ENCODE measurements at places on chromosomes 2 and 18. TPM values are rescaled to one million over a fixed set of nuclear protein-coding genes. Genes with fewer than 3 reads are reported as not detected.

- H3K27ac ChIP-seq: no peak overlapping the region
- H3K4me3 ChIP-seq: no peak overlapping the region
- H3K4me1 ChIP-seq: no peaks in the 10 kb centered on the region
- H3K27me3 ChIP-seq: no peaks in the 10 kb centered on the region
- DNase-seq: no peak
Measured at GRCh38 chr2:101190747-101191516, 39.8 kb upstream of the TBC1D8 start.

DNA sequence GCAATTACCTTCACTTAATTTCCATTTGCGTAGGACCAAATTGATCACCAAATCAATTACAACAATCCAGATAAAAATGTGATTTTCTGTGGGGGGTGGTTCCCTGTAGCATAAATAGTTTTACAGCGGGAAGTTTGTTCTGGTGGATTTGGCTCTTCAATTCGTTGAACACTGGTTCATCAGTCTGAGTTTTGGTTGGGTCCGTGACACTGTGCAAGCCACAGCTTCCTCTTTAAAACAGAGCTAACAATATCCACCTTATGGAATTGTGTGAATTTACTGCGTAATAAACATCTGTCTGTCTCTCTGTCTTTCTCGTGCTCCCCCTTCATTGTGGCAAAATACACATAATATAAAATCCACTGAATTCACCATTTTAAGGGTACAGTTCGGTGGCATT lies 310.8 kb downstream of the TGIF1 start:
- H3K36me3 ChIP-seq: no peaks in the 10 kb centered on the region
- H3K27me3 ChIP-seq: no peaks in the 10 kb centered on the region
- no peak overlapping the region for H3K4me3 ChIP-seq
- H3K4me1 ChIP-seq: no peaks in the 10 kb centered on the region
- DNase-seq: no peak

GRCh38 chr2:3960106-3960505 lies 256.7 kb downstream of the DCDC2C start:
- H3K27me3 ChIP-seq: peaks cover 11% of the 10 kb centered on the region
- no peaks in the 10 kb centered on the region for H3K36me3 ChIP-seq
- DNase-seq: no peak
- H3K4me1 ChIP-seq: no peaks in the 10 kb centered on the region
- H3K27ac ChIP-seq: no peak overlapping the region

DNA sequence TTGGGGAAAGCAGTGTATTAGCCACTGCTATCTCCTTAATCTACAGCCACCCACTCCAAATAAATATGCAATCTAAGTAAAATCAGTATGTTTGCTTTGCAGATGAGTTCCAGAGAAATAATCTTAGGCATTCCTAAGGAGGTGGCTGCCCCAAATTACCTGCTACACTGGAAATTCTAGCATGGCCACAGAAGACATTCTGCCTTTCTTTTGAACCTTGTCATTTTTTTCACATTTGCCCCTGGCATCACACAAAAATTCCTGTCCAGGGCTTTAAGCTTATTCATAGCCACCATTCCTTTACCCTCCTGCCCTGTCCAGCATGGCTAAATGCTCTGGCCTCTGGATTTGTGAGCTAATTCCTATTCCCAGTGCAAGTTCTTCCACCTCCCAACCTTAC lies 36.8 kb upstream of the FAM124B start:
- H3K4me3 ChIP-seq: no peak overlapping the region
- H3K27me3 ChIP-seq: peaks cover 9% of the 10 kb centered on the region
- no peak overlapping the region for H3K27ac ChIP-seq
- DNase-seq: no peak
- peaks cover 8% of the 10 kb centered on the region for H3K4me1 ChIP-seq

GRCh38 chr18:5759194-5759593 lies 136.1 kb downstream of the TMEM200C start:
- no peaks in the 10 kb centered on the region for H3K36me3 ChIP-seq
- no peaks in the 10 kb centered on the region for H3K4me1 ChIP-seq
- DNase-seq: no peak
- H3K27me3 ChIP-seq: no peaks in the 10 kb centered on the region
- H3K27ac ChIP-seq: no peak overlapping the region

DNA sequence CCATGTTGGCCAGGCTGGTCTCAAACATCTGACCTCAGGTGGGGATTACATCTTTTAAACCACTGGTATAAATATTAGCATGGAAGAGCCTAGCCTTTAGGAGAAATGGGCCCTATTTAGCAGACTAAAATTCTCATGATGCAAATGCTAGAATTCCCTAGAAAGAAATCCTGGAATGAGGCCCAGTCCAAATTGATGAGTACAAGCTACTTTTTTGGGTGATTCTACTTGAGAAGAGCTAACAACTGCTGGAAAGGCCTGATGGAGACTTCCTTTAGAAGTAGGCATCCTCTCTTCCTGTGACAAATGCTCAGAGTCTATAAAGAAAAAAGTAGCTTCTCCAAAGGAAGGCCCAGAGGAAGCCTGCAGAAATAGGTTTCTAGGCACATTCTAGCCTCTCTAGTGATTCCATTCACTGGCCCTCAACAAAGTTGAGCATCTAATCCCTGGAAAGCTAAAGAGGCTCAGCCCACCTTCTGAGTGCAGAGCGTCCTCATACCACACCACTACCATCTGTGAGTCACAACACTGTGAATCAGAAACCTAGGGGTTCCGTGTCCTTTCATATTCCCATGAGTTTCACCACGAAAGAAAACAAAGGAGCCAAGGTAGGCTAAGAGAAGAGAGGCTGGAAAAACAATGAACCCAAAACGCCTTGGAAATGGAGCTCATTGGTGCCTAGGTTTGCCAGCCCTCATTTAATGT lies 183.1 kb downstream of the C1D start:
- DNase-seq: no peak
- no peaks in the 10 kb centered on the region for H3K4me1 ChIP-seq
- H3K36me3 ChIP-seq: no peaks in the 10 kb centered on the region
- H3K27me3 ChIP-seq: no peaks in the 10 kb centered on the region
- H3K27ac ChIP-seq: no peak overlapping the region

The FMNL2 gene
- 33.7 TPM for total RNA-seq

- no peak overlapping the region for H3K27ac ChIP-seq
- H3K27me3 ChIP-seq: no peaks in the 10 kb centered on the region
- no peaks in the 10 kb centered on the region for H3K36me3 ChIP-seq
- DNase-seq: no peak
Measured at GRCh38 chr2:225999692-226000091, 600.2 kb downstream of the NYAP2 start.

The SERPINB10 gene
- not detected for total RNA-seq

DNA sequence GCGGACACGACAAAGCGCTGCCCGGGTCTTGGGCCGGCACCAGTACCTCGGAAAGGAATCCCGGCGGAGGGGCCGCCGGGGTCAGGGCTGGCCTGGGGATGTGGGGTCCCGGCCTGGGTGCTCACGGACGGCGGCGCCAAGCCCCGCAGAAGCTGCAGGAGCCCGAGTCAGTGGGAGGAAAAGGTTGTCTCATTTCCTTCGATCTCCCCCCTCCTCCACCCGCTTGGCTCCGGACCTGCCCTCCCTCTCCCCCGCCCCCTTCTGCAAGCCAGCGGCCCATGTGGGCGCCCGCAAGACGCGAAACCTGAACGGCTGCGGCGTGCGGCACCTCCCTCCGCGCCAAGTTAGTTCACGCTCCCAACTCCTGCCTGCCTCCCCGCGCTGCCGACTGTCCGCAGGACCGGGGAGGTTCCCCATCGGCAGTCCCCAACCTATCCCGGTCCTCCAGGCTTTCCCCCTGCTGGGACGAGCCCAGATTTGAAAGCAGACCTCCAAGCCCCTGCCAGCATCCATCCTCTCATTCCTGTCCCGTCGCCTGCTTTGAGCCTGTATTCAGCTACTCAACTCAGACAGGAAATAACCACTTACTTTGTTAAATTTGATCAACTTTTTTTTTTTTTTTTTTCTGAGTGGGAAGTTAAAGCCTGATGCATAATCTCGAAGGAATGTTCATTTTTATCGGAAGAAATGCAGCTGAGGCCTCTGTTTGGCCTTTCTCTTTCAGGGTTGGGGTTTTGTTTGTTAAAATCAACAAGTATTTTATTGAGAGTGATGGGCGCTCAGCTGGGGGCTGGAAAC lies at the start of gene EVA1A:
EVA1A (minus strand) TSS at position 172 of the 798 bp plus-strand sequence. CDS start 42,799 bp downstream, outside the sequence.
- H3K27ac ChIP-seq: no peak within 1 kb of the TSS
- no peak for DNase-seq
- no peaks in the 10 kb centered on the region for H3K4me1 ChIP-seq
- H3K36me3 ChIP-seq: no peaks in the 10 kb centered on the region
- H3K4me3 ChIP-seq: no peak within 1 kb of the TSS

- H3K27me3 ChIP-seq: no peaks in the 10 kb centered on the region
- no peak overlapping the region for H3K27ac ChIP-seq
- H3K36me3 ChIP-seq: no peaks in the 10 kb centered on the region
- no peak overlapping the region for H3K4me3 ChIP-seq
Measured at GRCh38 chr2:186269536-186269935, 216.5 kb upstream of the ZC3H15 start.
